Cerebellar nuclear complex (tissue), 1 donor: ENCODE measurements at places on chromosomes 1 and 21.

DNA sequence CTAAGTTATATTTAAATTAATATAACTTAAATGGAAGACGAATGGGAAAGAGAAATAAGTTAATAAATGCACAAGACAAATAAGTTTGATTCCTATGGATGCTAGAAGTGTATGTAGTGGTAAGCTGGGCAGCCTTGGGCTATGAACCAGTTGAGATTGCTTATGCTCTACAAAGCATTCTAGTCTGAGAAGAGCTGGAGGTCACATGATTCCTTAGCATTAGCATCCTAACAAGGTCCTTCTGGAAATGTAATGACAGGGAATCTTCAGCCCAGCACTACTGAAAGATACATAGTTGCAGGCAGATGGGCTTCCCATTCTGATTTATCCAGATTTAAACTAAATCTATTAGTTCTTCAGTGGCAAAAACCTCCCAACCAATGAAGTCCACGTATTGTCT, 102.3 kb upstream of the ESRRG start:
- DNase-seq = no peak

DNA sequence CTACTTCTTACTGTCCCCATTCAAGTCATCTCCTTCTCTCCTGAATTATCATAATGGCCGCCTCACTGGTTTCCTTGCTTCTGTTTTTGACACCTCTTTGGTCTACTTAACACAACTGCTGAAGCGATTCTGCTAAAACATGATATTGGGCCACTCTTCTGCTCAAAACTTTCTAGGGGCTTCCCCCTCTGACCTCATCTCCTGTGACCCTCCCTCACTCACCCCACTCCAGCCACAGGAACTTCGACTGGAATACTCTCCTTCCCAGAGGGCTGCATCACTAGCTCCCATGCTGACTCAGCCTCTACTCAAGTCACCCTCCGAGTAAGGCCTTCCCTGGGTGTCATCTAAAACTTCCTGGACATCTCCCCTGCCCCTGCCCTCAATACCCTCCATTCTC, 35.7 kb downstream of the NRIP1 start:
- no peak for DNase-seq

DNA sequence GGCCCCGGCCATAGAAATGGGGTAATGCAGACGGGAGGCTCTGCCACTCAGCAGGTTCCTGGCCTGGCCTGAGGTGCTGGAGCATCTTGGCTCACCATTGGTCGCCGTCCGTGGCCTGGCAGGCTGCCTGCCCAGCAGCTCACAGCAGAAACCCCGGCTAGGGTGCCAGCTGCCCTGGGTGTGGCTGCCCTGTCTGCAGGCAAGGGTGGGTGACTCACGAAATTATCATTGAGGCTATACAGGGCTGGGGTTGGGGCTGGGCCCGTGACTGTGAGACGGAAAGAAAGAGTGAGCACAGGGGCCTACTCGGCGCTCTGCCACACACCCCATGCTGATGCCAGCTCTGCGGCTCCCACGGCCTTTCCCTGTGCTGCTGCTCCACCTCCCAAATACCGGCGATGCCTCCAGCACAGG, 8.0 kb upstream of the PKP1 start:
- DNase-seq = no peak

DNA sequence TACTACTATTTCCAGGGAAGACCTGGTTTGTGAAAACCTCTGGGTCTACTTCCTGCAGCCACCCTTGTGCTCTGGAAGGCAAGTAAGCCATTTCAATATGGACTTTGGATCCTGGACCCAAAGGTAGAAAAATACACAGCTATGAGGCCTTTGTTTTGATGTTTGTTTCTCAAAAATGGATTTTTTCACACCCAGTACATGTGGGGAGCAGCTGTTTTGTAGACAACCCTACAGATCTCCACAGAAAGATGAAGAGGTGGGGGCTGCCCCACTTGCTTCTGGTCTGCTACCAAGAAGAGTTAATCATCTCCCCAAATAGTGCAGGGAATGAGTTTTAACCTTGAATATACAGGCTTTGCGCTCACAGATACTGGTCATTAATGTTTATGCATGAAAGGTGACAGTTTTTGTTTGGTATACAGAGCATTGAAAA, 29.2 kb downstream of the ZNF281 start:
- DNase-seq = no peak

DNA sequence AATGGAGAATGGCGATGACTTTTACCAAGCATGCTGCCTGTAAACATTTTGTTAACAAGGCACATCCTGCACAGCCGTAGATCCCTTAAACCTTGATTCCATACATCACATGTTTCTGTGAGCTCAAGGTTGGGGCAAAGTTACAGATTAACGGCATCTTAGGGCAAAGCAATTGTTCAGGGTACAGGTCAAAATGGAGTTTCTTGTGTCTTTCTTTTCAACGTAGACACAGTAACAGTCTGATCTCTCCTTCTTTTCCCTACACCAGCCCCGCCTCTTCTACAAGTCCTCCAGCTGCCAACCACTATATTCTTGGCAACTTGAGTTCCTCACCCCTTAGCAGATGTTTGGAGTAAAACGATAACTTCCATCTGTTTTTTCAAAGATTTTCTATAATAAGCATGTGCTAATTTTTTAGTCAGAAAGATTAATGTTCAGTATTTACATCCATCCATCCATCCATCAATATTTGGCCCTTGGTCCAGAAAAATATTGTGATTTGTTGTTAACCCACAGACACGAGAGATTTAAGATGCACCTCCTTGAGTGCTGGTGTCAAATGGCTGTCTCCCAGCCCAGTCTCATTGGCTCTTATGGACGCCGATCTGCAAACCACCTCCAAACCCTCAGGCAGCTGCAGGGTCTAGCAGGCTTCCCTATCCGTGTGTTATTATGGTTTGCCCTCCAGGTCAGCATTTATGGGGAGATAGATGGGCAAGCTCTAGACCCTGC, 3.8 kb downstream of the DNALI1 start:
- DNase-seq = no peak

- DNase-seq = no peak
These were observed 4.5 kb downstream of the CRTC2 start for GRCh38 chr1:153953859-153954365.

DNA sequence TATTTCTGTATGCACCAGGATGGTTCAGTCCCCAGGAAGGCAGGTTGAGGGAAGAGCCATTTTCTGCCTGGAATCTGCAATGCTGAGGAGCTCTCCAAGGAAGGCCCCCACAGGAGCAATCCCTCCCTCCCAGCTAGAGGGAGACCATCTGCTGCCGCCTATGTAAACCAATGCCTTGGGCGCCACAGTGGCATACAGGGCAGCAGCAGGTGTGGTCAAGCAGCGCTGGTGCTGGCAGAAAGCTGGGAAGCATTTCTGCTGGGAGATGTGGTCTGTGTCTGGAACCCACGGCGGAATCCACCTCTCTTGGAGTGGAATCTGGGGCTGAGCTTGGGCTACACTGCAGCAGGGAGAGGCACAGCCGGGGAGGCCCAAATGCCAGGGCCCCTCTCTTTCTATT, 283.3 kb downstream of the RRAGC start:
- DNase-seq = no peak

DNA sequence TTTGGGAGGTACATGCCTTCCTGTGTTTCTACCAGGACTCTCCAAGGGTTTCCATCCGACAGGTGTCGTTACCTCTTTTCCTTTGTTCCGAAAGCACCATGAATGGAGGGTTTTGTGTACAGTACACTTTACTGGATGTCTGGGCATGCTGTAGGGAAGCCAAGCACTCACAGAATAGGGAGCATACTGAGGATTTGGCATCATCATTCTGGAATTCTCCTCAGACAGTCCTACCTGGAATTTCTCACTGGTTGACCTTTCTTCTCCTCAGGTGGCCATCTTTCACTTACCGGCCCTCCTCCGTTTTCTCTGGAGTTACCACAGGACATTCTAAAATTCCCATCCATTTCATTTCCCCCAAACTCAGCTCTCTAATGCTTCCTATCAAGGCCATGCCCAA, 5.9 kb upstream of the MPL start:
- no peak for DNase-seq

DNA sequence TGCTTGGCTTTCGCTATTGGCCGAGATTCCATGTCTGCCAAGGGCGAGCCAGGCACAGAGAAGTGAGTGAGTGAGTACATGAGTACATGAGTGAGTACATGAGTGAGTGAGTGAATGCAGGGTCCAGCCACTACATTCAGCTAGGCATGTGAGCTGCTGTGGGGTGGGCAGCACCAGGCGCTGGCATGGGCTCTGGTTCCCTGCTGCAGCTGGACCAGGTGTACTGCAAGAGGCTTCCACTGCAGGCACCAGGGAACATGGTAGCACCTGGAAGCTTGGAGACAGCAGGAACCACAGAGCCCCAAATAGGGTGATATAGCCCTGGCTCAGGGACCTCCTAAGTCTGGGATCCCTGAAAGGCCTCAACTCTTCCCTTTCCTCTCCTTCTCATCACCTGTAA, 330.2 kb downstream of the USP25 start:
- no peak for DNase-seq

GRCh38 chr21:31830701-31831100, 42.1 kb upstream of the HUNK start:
- DNase-seq = no peak

GRCh38 chr1:192516776-192517297, 58.7 kb upstream of the RGS1 start:
- DNase-seq = no peak

DNA sequence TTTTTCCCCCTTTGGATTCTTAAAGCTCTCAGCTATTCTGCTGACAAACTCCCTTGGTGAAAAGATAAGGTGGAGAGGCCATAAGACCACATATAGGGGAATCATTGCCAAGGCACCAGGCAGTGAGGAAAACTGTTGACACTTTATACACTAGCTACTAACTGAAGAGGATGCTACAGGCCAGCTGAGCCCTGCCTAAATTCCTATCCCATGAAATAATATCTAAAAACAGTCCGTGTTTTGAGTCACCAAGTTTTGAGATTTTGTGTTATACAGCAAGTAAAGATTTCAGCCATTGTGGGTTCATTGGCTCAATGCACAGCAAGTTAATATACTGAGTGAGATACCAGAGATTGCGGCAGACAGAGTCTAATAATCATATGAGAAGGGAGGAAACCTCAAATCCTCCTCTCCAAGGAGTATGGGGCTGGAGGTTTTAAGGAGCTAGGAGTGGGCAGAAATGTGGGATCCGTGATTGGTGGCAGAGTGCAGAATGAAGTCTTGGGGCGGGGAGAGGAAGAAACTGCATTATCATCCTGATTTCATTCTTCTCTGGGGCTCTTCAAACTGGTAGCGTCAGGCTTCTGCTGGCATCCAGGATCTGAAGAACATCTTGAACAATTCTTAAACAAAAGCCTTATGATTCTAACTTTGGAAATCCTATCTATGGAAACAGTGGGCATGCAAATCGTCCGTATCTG, 9.2 kb downstream of the CLDN8 start:
- no peak for DNase-seq

DNA sequence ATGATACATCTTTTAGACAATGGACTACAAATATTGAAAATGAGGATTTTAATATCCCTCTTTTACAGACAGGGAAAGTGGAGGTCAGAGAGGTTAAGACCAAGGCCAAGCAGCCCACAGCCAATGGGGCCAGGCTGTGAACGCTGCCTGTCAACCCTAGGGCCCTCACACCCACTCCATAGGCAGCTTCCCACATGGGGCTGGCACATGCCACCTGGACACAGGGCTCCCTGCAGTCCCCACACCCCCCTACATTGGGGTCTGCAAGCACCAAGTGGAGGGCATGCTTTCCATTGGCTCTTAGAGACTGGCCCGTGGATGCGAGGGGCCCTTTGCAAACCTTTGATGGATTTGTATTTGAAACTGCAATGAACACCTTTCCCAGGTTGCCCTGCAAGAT, 348.5 kb upstream of the VAMP3 start:
- DNase-seq = no peak

GRCh38 chr1:210487021-210487420, 158.3 kb downstream of the HHAT start:
- DNase-seq = no peak

DNA sequence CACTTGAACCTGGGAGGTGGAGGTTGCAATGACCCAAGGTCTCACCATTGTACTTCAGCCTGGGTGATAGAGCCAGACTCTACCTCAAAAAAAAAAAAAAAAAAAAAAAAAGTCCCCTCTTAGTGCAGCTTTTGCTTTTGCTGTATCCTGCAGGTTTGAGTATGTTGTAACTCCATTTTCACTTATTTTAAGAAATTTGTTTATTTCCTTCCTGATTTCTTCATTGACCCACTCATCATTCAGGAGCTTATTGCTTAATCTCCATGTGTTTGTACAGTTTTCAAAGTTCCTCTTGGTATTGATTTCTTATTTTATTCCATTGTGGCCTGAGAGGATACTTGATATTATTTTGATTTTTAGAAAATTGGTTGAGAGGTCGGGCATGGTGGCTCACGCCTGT, 50.9 kb upstream of the AK4 start:
- no peak for DNase-seq

GRCh38 chr1:84156210-84156621, 12.1 kb downstream of the PRKACB start:
- DNase-seq = no peak

DNA sequence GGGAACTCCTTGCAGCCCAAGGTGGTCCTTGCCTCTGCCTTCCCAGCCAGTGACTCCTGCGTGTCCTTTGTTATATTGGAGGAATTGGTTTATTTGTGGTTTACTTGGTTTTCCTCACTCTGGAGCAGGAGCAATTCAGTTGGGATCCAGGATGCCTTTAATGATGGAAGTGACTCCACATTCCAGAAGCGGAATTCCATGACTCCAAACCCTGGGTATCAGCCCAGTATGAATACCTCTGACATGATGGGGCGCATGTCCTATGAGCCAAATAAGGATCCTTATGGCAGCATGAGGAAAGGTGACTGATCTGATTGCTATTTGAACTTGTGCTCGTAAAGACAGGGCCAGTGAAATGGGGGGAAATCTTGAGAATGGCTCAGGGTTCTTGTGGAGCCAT, 15.1 kb upstream of the PIGV start:
- DNase-seq = no peak

- DNase-seq = no peak
These were observed 5.0 kb upstream of the MEAF6 start for GRCh38 chr1:37519613-37520012.

DNA sequence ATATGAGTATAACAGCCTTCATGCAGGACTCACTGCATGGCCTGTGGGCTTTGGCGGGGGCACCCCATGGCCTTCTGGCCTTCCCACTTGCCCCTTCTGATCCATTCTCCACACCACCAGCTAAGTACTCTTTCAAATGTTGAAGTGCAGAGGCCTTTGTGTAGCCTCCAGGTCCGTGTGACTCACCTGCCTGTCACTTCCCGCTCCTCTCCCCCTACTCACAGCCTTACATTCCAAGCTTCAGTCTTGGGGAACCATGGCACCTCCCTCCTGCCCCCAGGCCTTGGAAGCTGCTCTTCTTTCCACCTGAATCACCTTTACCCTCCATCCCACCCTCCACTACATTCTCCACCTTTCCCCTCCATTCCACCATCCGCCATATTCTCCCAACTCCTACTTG, 69.6 kb downstream of the PGM1 start:
- DNase-seq = no peak

GRCh38 chr1:219794085-219794743, 134.1 kb downstream of the SLC30A10 start:
- DNase-seq = no peak

- DNase-seq = no peak
These were observed 17.2 kb upstream of the C4BPB start for GRCh38 chr1:207071426-207071825.
